ENCODE measurements at places on chromosomes 13 and 19. TPM values are rescaled to one million over a fixed set of nuclear protein-coding genes. Genes with fewer than 3 reads are reported as not detected.
A peak's percentile ranks its signal among the peaks of the same experiment; 100 is the strongest.

- DNase-seq = no peak
Observed at GRCh38 chr13:97600458-97601075, 166.6 kb downstream of the RAP2A start.

DNA sequence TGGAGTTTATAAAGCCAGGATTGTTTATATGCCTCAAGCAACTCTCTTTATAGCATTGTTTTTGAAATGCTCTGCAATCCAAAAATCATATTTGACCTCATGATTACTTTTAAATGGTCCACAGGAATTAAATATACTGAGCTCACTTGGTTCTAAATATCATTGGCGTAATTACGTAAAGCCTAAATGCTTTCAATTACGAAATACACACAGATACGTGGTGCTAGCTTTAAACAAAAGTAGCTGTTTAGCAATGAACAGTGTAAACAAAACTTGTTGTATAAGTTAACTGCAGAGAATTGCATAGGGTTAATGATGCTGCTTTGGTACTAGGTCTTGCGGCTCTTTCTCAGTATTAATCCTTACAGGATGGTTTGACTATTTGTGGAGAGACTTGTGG is 346.6 kb downstream of the COG6 start:
- no peak for DNase-seq

GRCh38 chr13:46728777-46729176 is 68.2 kb downstream of the ESD start:
- no peak for DNase-seq

DNA sequence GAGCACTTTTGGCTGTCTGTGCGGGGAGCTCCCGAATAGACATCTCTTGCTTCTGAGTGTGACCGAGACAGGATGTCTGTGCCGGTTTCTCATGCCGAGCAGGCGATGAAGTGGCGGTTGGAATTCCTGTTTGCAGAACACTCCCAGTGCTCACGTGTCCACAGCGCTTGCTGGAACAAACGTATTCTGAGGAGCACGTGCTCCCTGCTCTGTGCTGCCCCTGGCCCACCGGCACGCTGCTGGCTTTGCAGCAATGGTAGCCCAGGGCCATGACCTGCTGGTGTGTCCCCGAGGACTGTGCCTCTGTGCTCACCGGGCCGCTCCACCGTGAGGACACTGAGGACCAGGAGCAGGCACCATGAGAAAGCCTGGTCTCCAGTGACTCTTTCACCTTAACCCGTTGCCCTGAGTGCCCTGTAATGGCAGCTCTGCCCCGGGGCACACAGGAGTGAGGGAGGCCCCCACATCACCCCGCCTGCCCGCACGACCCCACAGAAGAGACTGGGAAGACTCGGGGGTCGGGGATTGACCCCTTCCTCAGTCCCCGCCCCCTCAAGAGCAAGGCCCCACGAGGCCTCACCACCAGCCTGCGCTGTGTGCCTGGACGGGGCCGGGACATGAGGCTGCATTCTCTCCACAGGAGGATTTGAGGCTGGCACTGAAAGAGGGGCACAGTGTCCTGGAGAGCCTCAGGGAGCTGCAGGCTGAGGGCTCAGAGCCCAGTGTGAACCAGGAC is 40.0 kb upstream of the F7 start:
- DNase-seq = no peak

DNA sequence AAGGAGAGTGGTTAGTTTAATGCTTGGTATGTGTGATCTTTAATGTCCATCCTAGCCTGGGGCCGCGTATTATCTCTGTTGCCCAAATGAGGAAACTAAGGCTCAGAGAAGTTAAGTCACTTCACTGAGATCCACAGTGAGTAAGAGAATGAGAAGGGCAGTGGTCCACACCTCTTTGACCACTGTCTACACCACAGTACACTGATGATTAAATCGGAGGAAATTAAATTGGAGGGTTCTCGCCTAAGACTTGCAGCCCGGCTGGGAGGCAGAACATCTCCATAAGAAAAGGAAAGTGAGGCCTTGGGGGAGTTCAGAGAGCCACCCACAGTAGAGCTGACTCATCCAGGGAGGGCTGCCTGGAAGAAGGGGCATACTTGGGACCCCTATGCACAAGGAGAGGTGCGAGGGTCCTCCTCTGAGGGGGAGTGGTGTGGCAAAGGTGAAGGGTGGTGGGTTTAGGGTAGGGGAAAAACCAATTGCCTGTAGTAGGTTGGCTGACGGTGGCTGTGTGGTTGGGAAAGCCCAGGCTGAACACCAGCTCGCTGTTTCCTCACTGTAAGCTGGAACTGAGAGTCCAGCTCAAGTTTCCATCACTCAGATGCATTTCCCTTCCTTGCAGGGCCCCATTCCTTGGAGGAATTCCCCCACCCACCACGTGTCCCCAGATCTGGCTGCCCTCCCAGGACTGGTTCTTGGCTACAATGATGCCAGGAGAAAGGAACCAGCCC is 15.0 kb upstream of the DHRS12 start:
- DNase-seq = no peak

- DNase-seq = no peak
Observed at GRCh38 chr19:51571599-51571998, 516 bp downstream of the ZNF175 start.

DNA sequence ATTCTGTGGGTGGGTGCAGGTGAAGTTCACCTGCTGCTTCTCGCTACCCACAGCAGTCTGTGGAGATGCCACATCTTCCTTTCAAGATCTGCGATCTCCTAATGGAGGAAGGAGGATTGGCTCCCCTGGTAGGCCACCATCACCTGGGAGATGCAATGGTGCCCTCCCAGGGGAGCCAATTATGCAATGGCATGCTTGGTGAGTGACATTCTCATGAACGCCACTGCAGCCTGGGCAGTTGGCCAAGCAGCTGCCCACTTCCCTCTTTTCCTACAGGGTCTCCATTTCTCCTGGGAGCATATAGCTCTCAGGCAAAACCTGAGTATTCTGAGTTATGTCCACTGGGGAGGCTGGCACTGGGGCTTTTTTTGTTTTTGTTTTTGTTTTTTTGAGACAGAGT is 83.5 kb upstream of the KCTD15 start:
- DNase-seq = no peak

GRCh38 chr19:51091895-51092873 is 9.5 kb upstream of the KLK14 start:
- no peak for DNase-seq

GRCh38 chr13:98214008-98214643 is 37.1 kb upstream of the RNF113B start:
- peak; percentile 81 for DNase-seq

DNA sequence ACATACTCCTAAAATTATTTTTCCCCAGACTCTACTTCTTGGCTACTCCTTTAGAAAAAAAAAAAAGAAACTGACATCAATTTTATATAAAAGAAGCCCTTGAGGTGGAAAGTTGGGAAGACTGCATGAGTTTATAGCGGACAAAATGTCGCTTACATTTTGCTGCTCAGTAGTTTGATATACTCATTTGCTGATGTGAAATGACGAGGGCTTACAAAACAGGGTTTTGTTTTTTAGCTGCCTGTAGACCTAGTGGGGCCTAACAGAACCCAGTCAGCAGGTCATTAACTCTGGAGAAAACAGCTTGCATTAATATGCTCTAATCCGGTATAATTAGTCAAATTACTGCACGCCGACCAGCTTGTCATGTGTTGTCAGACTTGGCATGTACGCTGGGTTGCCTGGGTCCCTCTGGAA is 37.6 kb upstream of the MAB21L1 start:
- DNase-seq = no peak

GRCh38 chr13:105202354-105202753 is 1333.1 kb downstream of the EFNB2 start:
- no peak for DNase-seq

DNA sequence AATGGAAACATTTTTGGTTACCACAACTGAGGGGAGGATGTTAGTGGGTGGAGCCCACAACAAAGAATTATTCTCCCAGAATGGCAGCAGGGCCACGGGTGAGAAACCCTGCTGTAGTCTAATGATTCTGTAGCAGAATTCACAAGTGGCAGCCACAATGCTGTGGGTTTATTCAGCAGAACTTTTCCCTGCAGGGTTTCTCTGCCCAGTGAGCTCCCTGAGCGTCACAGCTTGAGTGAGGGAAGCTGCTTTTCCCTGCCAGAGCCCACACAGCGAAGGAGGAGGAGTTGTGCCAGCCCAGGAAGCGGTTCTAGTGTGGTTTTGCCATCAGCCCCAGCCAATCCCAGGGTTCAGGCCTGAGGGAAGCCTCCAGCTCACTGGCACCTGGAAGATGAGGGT is 4.4 kb downstream of the ATP12A start:
- DNase-seq = no peak

DNA sequence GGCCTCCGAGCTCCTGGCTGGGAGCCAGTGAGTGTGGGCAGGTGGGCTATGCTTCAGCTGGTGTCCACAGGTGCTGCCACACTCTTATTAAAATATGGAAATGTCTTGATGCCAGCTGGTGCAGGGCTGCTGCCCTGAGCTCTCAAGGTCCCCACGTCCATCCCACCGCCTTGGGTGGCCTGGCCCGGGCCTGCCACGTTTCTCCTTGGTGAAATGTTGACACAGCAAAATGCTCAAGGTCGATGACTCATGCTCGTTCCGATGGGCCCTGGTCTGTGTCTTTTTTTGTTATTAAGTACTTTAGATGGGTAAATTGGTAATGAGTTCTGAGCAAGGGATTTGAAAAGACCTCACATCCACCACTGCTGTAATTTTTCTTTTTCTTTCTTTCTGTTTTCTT is 524.7 kb downstream of the MYO16 start:
- no peak for DNase-seq

- DNase-seq = no peak
Observed at GRCh38 chr19:8306235-8307054, 1.7 kb downstream of the CD320 start.

DNA sequence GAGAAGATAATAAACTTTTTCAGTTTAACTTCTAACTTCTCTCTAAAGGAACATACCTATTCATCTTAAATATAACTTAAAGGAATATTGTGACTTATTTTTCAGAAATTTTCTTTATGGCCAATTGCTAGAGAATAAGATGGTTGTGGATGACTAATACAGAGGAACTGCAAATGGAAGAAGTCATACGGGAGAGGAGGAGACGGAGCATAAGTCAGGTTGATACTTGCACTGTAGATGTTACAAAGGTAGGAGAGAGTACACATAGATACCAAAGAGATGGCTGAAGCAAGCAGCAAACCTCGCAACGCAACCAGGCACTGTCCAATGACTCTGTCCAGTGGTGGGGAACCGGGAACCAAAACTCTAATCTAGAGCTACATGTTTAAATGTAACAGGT is 963.4 kb downstream of the PCDH9 start:
- DNase-seq = no peak

GRCh38 chr13:50226515-50227155 is 211.4 kb downstream of the KCNRG start:
- no peak for DNase-seq

GRCh38 chr19:55068950-55069864 is 6.3 kb upstream of the RDH13 start:
- peak; percentile 58 for DNase-seq

GRCh38 chr13:73910733-73911132 is 223.5 kb downstream of the KLF12 start:
- no peak for DNase-seq

GRCh38 chr19:30842926-30843325 is 470.7 kb downstream of the ZNF536 start:
- DNase-seq = no peak

DNA sequence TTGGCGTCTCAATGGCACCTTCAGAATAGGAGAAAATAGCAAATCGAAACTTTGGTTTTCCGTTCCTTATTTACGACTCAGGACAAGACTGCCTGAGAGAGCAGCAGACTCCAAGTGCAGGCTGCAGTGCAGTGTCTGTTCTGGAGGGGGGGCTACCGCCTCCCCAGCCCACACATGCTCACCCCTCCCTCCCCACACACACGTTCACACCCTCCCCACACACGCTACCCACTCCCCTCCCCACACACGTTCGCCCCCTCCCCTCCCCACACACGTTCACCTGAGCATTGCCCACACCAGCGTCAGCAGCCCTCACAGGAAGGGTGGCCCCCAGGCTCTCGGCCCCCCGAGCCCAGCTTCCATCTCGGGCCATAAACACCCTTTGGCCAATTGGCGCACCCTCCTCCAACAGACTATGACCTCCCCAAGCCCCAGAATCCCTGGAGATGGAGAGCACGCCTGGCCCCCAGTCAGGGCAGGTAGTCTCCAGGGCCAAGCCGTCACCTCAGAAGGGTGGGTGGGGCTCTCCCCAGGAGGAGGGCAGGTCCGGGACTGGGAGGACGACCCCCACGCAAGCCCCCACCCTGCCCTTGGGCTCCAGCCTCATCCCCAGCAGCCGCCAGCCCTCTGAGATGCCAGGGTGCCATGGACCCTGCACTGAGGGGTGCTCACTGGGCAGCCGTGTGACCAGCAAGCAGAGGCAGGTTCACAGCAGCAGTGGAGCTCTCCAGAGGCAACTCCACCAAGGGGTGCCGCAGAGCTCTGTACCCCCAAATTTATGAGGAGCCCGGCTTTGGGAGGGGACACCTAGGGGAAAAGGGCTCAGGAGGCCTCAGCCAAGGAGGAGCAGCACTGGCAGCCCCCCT is 27.5 kb downstream of the RASA3 start:
- DNase-seq = no peak

DNA sequence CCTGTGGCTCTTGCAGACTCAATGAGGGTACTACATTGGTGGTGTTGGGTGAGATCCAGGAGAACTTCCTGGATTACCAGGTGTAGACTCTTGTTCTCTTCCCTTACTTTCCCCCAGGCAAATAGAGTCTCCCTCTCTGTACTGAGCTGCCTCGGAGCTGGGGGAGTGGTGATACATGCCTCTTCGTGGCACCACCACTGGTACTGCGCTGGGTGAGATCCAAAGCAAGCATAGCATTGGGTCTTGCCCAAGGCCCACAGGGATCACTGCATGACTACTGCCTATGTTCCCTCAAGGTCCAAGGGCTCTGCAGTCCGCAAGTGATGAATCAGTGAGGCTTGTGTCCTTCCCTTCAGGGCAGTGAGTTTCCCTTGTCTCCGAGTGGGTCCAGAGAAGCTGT is 81.6 kb downstream of the COG6 start:
- DNase-seq = no peak

DNA sequence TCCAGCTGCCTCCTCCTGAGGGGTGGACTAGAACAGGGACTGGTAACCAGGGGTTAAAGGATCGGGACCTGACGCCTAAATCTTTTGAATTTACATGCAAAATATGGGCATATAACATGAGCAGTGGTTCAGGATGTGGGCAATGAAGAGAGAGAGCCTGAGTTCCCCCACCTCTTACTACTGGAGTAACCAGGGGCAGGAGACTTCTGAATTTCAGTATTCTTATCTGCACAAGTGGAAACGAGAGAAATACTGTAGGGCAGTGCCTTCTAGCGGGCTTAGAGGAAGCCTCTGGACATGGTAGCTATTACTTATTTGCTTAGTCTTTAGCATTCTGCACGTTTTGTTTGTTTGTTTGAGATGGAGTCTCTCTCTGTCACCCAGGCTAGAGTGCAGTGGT is 26.3 kb downstream of the BCAT2 start:
- DNase-seq = no peak

GRCh38 chr13:39134574-39134973 is 96.3 kb downstream of the NHLRC3 start:
- DNase-seq = no peak

The ZNF20 gene
- total RNA-seq = 7.3 TPM

The LGI4 gene
- 7.5 TPM for total RNA-seq

The ZNF548 gene
- total RNA-seq = 26.1 TPM

The ZNF442 gene
- total RNA-seq = 9.1 TPM

The ZNF433 gene
- total RNA-seq = 13.6 TPM

The ZNF583 gene
- total RNA-seq = 7.2 TPM

The KLK2 gene
- not detected for total RNA-seq

The CLEC11A gene
- 9.6 TPM for total RNA-seq

The FOXA3 gene
- 3.7 TPM for total RNA-seq

The ADGRE3 gene
- total RNA-seq = 0.25 TPM

The ZNF208 gene
- 7.8 TPM for total RNA-seq

The ZFR2 gene
- total RNA-seq = 0.22 TPM

The KIR3DL1 gene
- 0.25 TPM for total RNA-seq

The RFXAP gene
- 6.3 TPM for total RNA-seq

The RNF113B gene
- not detected for total RNA-seq

The CEACAM1 gene
- 33.1 TPM for total RNA-seq

Data from kidney (tissue), 22 donors.